ENCODE measurements at places on chromosomes 12 and 14.

- DNase-seq = no peak
Measured at GRCh38 chr14:89955022-89955744, 544 bp upstream of the TDP1 start.

DNA sequence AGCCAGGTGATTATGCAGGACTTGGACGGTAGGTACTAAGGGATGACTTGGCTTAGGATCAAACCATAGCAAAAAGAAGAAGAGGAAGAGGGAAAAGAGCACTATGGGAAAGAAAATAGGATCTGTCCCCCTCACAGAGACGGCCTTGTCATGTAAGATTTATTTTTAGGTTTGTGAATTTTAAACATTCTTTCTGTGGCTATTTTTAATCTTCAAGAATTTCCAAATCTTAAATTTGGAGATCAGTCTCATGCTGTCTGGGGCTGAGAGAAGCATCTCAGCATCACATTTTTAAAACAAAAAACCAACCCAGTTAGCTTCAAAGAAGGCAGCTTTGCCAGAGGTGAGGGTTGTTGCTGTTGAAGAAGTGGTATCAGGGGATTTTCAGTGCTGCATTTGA is 52.6 kb upstream of the STRN3 start:
- DNase-seq = no peak

GRCh38 chr12:112682586-112682985 is 109.0 kb upstream of the RPH3A start:
- DNase-seq = no peak

GRCh38 chr14:57479197-57479596 is 14.5 kb downstream of the CCDC198 start:
- no peak for DNase-seq

DNA sequence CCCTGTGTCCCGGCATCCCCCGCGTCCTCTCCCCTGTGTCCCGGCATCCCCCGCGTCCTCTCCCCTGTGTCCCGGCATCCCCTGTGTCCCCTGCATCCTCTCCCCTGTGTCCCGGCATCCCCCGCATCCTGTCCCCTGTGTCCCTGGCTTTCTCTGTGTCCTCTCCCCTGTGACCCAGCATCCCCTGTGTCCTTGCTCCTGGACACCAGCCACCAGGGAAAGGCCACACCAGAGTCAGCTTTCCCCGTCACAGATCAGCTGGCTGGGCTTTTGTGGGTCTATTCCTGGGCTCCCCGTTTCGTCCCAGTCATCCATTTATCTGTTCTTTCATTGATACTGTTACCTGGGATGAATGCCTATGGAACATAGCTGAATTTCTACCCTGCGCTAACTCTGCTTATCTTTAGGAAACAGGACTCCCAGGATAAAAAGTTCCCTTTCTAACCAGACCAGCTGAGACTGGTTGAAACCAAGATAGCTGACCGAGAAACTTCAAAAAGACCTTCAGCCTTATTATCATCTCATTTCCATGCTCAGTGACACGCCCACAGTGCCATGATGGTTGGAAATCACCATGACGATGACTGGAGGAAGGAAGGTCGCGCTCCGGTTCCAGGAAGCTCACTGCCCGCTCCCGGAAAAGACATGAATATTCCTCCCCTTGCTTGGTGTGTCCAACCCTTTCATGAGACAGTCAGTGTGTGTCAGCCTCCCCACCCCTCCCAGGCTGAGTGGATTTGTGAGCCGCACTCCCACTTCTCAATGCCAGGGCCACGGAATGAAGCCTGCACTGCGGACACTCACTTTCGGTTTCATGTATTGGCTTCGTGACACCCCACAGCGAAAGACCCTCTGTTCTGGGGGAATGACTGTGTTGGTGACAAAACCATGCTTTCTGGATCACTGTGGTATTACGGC is 276.4 kb upstream of the SFSWAP start:
- no peak for DNase-seq

- DNase-seq = no peak
Measured at GRCh38 chr14:75906680-75907280, 75.0 kb downstream of the TGFB3 start.

DNA sequence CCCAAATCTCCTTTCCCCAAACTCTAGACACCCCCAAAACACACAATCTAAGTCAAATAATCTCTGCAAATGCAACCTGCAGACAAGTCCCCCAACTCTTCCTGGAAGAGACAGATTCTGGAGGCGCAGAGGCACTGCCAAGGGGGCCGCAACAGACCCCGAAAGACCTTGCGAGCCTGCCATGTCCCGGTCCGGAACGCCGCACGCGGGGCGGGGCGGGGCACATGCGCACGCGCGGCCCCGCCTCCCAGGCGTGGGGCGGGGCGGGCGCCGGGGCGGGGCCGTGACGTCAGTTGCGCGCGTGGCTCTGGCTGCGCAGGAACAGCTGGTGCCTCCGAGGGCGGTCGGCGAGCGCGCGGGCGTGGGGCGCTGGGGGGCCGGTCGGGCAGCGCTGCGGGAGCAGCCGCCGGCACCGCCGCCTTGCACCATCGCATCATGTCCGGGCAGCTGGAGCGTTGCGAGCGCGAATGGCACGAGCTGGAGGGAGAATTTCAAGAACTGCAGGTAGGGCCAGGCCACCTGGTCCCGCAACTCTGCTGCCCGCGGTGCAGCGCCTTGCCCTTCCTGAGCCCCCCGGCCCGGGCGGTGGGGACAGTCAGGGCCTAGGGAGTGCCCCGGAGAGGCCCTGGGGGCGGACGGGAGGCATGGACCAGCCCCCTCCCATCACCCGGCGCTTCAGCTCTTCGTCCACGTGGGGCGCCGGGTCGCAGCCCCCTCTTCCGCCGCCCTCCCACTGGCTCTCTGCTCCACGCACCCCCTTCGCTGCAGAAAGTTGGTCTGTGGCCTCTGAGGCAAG is at the start of gene TMEM120B:
Gene TMEM120B, plus strand, starts transcription at position 292 of the 796 bp plus-strand sequence. Its CDS starts 144 bp downstream, at position 436.
- no peak for DNase-seq

- no peak for DNase-seq
Measured at GRCh38 chr14:104133496-104133895, 4.9 kb upstream of the KIF26A start.

DNA sequence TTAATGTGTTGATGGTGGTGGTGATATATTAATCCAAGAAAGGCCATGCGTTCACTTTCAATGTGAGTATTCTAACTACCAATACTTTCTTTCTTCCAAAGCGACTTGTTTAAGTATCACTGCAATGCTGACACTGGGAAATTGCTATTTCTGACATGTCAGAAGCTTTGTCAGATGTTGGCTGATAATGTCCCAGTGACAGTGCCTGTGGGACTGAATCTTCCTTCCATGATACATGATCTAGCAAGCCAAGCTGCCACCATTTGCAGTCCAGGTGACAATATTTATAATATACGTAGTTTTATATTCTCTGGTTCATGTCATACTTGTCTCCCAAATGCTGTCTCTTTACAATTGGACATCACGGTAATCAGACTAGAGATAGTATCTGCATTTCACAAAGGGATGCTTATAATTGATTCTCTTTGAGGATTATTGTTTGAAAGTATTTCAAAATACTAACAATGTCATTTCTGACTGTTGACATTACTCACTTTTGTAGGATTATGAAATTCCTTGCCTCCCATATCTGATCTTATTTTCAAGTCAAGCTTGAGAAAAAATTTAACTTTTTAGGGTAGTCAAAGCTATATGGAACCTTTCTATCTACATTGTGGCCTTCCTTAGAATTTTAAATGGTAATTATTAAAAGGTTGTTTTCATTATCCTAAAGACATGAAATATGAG is 57.3 kb downstream of the KNTC1 start:
- DNase-seq = no peak

GRCh38 chr14:100031506-100032281 is 33.5 kb upstream of the EVL start:
- DNase-seq = no peak

GRCh38 chr12:90290980-90291975 is 582.6 kb upstream of the ATP2B1 start:
- DNase-seq = no peak

- no peak for DNase-seq
Measured at GRCh38 chr12:30507576-30507975, 188.1 kb downstream of the IPO8 start.

DNA sequence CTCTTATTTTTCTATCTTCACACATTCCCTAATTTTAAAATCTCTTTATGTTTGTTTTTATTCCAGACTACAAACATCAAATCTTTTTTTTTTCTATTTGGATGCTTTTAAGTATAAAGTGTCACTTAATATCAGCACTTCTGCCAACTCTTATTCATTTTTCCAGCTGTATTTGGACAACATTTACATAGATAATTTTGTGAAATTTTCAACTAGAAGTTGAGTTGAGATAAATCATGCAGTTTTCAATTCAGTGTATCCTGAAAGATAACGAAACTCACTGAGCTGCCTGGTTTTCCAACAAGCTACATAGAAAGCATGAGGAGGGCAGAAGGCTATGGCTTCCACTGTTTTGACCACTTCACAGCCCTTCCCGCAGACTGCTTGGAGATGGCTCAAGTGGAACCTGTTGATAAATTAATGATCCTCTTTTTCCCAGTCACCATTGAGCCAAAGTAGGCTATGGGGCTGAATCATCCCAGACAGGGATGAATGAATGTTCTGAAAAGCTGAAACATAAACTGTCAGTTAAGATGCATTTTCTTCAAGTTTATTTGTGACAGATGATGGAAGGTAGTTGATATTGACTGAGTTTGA is 213.9 kb downstream of the RAD51B start:
- no peak for DNase-seq

- no peak for DNase-seq
Measured at GRCh38 chr14:92456215-92457015, 57.2 kb upstream of the RIN3 start.

DNA sequence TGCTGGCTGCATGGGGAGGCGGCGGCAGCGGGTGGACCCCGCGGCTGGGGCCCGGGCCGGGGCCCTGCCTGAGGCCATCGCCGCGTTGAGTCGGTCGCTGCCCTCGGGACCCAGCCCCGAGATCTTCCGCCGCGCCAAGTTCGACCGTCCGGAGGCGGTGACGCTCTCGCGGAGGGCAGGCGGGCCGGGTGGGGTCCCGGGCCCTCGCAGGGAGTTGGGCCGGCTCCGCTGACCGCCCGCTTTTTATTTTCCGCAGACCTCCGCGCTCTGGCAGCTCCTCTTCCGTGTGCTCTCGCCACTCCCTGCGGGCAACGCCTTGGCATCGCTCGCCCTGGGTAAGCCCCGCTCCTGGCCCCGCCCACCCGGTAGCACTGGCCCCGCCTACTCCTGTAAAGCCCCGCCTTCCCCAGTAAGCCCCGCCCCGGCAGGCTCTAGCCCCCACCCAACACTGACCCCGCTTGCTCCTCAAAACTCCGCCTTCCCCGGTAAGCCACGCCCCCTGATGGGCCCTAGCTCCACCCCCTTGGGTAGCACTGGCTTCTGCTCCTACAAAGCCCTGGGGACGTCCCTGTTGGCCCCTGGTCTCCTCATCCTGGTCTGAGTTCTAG is 424 bp downstream of the TEDC1 start:
- DNase-seq = no peak

GRCh38 chr14:105168496-105168978 is at the start of gene JAG2:
Gene JAG2 (minus strand): TSS chr14:105168776. CDS start chr14:105168420, 356 bp downstream.
- no peak for DNase-seq

DNA sequence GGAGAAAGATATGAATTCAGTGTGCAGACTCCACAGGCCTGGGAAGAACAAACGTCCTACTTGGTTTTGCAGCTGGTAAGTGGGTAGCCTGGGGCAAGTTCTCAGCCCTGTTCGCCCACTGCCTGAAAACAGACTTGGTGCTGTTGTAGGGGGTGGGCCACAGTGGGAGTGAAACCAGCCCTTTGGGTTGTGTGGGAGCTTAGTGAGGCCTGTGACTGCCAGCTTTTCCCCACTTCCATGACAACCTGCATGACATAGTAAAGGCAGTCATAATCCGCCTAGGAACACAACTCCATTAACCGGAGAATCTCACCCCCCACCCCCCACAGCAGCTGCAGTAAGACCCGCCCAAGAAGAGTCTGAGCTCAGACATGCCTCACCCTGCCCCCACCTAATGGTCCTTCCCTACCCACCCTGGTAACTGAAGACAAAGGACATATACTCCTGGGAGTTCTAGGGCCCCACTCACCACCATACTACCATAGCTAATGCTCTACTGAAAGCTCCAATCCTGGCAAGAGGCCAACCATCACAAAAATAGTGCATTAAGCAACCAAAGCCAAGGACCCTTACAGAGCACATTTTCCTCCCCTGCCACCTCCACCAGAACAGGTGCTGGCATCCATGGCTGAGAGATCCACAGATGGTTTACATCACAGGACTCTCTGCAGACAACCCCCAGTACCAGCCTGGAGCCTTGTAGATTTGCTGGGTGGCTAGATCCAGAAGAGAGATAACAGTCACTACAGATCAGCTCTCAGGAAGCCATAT is 39.8 kb upstream of the LMNTD1 start:
- DNase-seq = no peak

DNA sequence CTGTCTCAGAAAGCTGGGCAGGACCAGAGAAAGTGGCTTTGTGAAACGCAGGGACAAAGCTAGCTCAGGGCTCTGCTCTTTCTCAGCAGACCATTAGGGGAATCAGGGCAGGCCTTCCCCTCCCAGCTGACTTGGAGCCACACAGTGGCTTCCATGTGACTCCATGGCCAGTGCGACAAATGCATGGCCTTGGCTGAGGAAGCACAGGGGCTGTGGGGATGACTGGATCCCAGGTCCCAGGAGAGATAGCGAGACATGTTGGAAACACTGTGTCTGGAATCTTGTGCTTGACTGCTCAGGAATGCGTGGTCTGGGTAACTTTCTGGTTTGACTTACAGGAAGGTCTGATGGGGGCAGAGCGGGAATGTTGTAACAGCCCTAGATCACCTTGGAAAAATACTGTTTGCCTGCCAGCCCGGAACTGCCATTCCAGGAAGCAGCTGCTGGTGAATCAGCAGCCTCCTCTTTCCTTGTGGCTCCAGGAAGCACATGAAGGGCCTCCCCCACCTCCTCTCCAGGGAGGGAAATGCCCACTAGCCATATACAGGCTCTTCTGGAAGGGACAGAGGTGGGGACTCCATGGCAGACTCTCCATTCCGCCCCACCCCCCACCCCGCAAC is 133.5 kb upstream of the HIF1A start:
- DNase-seq = no peak

DNA sequence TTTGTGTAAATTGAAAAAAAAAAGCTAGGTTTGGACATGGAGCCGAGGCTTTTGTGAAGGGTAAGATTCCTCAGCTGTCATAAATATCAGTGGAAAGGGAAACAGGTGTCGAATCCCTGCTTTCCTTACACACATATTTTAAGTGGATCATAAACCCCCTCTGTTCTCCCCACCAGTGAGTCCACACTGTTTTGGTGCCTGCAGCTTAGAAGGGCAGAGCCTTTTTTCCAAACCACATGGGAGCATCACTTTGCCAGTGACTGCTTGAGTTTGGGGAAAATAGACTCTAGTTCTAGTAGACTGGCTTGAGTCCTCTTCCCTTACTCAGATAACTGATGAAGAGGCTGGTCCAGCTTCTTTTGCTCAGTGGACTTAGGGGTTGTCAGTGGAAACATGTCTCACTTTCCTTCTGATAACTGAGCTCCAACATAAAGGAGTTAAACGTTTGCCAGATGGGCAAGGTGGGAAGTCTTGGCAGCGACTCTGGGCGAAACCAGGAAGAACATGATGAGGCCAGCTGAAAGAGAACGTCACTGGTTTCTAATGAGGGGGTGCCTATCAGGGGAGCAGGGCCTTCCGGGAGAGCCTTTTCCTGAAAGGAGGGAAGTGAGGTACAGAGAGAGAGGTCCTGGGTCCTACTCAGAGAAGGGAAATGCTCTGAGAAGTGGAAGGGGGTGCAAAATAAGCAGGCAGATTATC is 168.1 kb upstream of the PARP11 start:
- DNase-seq = no peak

Data from NCI-H1436 treated with DMSO at 0.1 percent for 48 hours (cell line).